Calu3 (cell line): ENCODE measurements at places on chromosomes 2 and 18.
A peak's percentile ranks its signal among the peaks of the same experiment; 100 is the strongest.

- no peak for DNase-seq
Observed at GRCh38 chr2:99697811-99698568, 208.2 kb upstream of the REV1 start.

GRCh38 chr2:126707941-126708340, 52.0 kb downstream of the GYPC start:
- DNase-seq, result no peak

DNA sequence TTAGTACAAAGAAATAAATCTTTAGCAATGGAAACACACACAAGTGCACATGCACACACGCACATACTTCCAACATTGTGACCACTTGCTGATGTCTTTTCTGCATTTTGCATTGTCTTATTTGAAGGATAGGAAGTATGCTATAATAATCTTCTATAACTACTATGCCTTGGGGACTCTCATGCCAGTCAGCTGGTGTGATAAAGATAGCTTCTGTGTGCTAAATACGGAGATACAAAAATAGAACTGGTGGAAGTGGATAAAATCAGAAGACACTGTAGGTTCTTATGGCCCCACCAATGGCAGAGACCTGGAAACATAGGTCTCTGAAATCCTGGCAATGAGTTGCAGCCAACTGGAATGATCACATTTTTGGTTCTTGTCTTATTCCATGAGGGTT, 31.5 kb upstream of the RASGRP3 start:
- no peak for DNase-seq

GRCh38 chr2:222976521-222977061, 75.4 kb upstream of the KCNE4 start:
- peak; percentile 32 for DNase-seq

DNA sequence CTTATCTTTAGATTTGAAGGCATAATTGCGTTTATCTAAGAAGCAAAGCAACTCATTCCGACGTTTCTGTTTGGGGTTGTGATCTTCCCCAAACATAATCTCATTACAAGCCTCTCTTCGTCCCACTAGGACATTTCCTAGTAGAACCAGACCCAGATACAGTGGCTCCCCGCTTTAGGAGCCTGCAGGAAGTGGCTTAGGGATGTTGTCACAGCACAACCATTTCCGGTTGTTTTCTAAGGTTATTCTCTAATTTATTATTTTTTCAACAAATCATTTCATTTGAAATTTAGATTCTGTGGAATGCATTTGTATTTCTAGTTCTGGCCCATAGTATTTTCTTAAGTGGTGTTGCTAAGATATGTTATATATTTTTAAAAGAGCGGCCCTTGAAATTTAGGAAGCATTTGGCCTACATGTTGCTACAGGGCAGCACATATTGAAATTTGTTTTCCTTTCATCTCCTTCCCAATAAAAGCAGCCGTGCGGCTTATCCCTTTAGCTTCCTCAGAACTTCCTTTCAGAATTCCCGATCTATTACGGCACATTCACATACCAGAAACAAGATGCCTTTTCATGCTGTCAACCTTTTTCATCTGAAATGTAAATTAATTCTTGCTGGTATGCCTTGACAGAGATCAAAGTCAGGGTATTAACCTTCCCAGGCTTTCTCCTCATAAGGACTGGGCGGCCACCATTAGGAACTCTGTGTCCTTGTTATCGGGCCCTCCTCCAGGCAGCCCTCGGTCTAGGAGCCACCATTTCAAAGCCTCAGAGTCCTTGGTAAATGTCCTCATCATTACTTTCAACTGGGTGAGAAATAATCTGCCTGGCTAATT, 210.9 kb upstream of the SP5 start:
- DNase-seq, result no peak

DNA sequence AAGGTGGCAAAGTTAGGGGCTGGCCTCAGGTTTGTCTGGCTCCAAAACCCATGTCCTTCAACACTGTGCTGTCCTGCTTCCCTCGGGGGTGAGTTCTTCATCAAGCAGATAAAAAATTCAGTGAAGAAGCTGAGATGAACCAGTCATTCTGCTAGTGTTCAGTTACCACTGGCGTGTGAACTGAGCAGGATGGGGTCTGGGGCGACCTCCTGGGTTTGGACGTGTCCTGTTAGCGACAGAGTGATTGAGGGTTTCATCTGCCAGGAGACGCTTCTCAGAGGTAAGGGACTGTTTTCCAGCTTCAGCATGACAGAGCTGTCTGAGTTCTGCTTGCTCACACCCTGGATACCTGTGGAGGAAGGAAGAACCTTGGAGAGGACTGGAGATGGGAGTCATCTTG, 14.6 kb downstream of the CEP68 start:
- no peak for DNase-seq

DNA sequence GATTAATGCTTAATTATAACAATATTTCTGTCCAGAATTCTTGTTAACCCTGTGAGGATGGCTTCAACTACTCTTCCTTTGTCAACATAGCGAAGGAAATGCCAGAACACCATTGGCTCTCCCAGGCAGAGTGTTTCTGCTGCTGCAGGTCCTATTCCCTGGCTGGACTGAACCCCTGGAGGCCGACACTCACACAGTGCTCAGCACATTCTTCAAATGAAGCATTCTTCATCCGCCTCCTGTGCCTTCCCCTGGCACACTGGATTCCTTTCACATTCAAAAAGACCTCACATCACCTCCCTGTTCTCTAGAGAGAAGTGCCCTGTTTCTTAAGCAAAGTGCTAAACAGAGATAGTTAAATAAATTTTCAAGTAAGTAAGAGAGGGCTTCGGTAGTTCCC, 187.3 kb upstream of the MSH6 start:
- no peak for DNase-seq

- DNase-seq, result no peak
Observed at GRCh38 chr2:9712263-9712662, 81.5 kb upstream of the YWHAQ start.
